ENCODE measurements at places on chromosomes 1 and 21.
A peak's percentile ranks its signal among the peaks of the same experiment; 100 is the strongest.

GRCh38 chr21:15259824-15260223 lies 195.0 kb upstream of the NRIP1 start:
- DNase-seq, result no peak

DNA sequence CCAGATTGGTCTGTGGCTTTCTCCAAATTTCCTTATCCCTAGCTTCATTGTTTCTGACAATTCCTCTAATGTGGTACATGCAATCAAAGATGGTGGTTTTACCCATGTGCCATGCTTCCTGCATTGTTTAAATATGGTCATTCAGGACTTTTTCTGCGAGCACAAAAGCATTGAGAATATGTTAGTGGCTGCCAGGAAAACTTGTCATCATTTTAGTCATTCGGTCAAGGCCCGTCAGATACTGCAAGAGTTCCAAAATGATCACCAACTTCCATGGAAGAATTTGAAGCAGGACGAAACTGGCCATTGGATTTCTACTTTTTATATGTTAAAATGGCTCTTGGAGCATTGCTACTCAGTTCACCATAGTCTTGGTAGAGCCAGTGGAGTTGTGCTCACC lies 3.7 kb downstream of the ZBED6 start:
- no peak for DNase-seq

DNA sequence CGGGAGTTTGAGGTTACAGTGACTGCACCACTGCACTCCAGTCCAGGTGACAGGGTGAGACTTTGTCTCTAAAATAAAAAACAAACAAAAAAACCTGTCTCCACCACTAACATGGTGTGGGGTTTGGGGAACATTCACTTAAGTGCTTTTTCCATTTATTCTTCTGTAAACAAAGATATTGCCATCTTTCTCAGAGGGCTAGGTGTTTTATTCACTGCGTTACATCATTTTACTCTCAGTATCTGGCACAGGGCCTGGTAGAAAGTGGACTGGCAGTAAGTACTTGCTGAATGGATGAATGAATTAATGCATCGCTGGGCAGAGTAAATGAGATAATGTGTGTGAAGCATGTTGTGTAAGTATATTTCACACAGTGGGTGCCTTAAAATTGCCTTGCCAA lies 20.1 kb downstream of the KIAA0040 start:
- DNase-seq, result no peak

DNA sequence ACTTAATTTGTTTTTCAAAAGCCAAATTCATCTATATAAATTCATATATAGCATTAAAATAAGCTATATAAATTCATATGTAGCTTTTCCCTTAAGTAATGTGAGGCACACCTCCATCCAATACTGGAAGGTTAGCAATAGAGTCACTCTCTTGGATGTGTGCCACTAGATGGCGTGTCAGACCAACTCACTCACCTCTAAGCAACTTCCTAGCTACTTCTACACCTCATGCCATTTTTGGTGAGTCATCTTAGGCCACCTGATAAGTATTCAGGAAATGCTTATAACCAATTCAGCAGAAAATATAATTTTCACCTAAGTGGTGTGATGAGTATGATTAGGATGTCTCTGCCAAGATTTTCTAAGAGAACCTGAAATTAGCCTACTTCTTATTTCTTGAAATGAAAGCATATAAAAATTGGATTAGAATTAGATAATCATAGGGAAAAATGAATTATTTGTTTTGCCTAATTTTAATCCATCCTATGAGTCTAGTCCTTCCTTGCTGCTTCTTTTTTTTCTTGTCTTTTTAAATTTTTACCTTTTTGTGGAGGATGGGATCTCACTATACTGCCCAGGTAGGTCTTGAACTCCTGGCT lies 34.4 kb upstream of the TADA1 start:
- peak; percentile 78 for DNase-seq

DNA sequence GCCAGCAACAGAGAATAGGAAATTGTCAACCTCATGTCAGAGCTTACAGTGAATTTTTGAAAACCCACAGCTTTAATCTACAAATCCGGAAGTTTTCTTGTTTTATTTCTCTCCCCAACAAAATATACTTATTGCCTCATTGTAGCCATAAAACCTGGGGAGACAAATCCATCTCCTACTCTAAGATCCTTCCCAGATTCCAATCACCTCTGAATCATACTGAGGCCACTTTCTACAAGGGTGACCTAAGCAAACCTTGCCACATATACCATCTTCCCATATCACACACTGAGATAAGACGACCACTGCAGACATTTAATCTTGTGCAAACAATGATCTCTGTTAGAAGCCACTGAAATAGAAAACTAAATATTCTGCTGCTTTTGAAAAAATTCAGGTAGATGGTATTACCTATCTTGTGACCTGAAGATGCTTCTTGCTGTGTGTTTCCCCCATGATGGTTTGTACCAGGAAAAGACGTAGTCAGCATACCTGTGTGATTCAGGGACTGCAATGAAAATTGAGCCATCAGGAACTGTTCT lies 171.5 kb upstream of the DUSP10 start:
- no peak for DNase-seq

- DNase-seq, result no peak
Measured at GRCh38 chr1:174671826-174672225, 224.1 kb downstream of the GPR52 start.

- DNase-seq, result no peak
Measured at GRCh38 chr21:34679051-34679450, 10.3 kb downstream of the CLIC6 start.

- DNase-seq, result no peak
Measured at GRCh38 chr1:54378157-54378873, 27.9 kb downstream of the SSBP3 start.

GRCh38 chr1:17885663-17886320 lies 130.7 kb downstream of the ACTL8 start:
- no peak for DNase-seq

DNA sequence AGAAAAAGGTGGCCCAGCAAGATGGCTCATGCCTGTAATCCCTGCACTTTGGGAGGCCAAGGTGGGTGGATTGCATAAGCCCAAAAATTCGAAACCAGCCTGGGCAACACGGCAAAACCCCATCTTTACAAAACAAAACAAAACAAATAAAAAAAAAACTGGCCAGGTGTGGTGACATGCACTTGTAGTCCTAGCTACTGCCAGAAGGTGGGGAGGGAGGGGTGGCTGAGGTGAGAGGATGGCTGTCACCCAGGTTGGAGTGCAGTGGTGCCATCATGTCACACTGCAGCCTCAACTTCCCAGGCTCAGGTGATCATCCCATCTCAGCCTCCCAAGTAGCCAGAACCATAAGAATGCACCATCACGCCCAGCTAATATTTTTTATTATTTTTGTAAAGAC lies 22.8 kb downstream of the RERE start:
- no peak for DNase-seq

DNA sequence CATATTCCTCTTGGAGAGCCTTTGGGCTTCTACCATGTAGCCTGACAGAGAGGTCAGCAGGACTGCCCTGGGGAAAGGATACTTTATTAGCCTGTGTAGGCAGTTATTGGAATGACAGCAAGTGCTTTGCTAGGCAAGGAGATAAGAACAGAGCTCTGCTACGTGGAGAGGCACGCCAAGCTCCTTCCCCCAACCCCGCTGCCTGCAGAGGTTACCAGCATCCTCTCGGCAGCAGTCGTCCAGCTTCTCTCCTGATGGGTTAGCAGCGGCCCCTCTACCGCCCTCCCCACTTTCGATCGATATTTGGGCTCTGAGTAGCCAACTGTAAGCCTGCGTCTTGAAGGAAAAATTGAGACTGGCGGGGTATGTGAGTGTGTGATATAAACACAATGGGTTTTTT lies 122.3 kb downstream of the DHRS3 start:
- no peak for DNase-seq

- no peak for DNase-seq
Measured at GRCh38 chr1:102318104-102318806, 321.5 kb upstream of the OLFM3 start.

- DNase-seq, result peak; percentile 88
Measured at GRCh38 chr1:104648269-104648691, 898.6 kb downstream of the AMY1C start.

DNA sequence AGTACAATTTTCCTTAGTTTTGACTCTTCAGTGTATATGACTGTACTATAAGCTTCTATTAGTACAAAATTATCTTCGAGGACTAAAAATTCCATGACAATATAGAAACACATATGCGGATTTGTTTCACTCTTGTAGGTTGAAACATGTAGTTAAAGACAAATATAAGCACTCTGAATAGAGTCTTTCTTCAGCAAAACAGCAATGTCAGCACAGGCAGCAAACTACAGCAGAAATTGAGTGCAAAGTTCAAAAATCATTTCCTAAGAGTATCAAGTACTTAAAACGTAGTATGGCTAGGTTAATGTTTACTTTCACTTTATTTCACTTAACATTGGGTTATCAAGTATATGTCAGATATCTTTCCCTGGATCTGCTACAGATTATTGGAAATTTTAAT lies 106.7 kb downstream of the FAF1 start:
- no peak for DNase-seq

DNA sequence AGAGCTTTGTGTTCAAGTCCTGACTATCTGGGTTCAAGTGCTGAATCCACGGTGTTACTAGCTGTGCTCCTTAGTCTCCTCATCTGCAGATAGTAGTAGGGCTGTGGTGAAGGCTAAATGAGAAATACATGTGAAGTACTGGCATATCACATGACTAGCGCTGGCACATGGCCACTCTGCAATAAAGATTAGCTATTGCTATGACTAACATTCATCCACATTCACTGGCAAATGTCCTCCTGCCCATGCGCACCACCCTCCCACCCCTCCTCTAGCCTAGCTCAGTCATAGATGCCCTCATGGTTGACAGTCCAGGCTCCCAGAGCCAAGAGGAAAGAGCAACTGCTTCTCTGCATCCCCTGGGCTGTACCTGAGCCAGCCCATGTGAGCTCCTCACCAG lies 8.5 kb upstream of the COL8A2 start:
- no peak for DNase-seq

- no peak for DNase-seq
Measured at GRCh38 chr1:203555076-203555475, 61.1 kb downstream of the OPTC start.

DNA sequence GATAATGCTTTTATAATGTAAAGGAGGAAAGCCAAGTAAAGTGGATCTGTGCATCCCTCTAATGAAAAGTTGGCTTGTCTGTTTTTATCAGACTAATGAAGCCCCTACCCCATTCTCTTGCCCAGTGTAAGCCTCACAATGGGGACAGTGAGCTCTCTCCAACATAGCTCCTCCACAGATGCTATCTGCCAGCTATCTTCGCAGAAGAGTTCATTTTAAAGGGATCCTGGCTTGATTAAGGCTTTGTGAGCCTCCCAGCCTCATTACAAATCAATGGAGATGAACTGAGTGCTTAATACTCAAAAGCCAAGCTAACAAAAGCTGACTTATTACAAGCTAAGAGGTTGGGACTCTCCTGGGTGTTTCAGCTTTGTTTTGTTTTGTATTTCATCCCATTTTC lies 514.7 kb downstream of the NUF2 start:
- no peak for DNase-seq

- DNase-seq, result no peak
Measured at GRCh38 chr1:84756455-84757082, 66.3 kb upstream of the SSX2IP start.

DNA sequence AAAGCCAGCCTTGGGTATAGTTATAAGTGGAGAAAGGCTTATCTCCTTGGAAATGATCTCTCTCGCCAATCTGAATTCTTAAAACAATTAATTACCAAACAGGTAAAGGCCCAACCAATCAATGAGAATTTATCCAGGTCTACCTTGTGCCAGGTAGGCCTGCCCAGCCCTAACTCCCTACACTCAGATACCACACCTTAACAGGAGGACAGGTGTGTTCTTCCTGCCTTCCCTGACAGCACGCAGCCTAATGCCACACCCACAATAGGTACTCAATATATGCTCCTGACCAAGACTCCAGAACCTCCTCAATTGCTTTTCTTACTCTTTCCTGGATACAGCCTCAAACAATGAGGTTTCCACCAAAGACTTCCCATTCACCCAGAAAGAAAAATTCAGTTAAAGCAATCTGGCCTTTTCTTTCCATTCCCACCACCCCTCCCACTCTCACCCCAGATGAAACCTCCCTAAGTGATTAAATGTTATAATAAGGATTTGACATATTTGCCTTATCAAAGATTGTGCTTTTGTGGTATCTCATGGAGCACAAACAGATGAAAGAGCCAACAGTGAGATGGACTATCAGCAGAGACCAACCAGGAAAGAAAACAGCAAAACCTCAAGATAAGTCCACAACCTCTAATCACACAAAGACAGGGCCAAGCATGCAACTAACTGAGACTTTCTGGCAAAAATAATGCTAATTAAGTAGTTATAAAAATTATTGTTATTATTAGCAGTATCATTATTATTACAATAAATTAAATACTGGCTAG lies 25.6 kb downstream of the TRABD2B start:
- no peak for DNase-seq

DNA sequence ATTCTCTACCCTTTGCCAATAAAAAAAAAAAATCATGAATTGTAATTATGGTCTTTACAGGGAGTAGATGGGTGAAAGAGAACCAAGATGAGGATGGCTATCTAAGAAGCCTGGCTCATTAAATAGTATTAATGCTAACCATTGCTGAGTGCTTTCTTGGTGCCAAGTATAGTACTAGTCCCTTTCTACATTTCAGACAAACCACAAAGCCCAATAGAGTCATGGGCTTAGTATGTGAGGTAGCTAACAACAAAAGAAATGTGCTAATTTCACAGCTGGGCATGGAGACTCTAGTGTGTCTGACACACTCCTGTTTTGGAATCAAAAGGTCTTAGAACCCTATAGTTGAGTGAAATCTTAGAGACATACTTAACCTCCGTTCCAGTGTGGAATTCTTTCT lies 84.5 kb upstream of the ESRRG start:
- DNase-seq, result no peak

- DNase-seq, result no peak
Measured at GRCh38 chr1:33388805-33389771, 41.8 kb downstream of the PHC2 start.

- no peak for DNase-seq
Measured at GRCh38 chr1:221806236-221806635, 64.3 kb upstream of the DUSP10 start.

DNA sequence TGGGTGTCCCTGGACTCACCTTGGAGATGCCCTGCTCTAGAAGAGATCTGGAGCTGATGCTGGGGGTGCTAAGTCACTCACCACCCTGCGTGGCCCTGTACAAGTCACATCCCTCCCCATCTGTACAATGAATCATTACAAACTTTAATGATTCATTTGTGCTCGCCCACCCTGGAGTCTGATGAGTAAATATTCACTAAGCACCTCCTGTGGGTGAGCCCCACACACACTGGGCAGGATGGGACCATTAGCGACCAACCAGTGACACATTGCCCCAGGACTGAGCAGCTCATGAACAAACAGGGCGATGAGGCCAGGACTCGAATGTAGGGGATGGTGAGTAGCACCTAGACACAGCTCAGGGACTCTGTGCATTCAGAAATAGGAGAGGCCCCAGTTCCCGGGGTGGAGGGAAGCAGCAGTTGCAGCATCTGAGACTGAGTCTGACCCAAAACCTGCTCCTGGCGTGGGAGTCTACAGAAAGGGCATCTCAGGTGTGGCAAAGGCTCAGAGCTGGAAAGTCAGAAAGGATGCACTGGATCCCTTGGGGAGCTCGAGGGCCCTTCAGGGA lies 18.1 kb upstream of the PDZK1IP1 start:
- no peak for DNase-seq

- DNase-seq, result no peak
Measured at GRCh38 chr21:39503123-39503762, 51.5 kb downstream of the SH3BGR start.

All from COR-L47 (cell line).